Brain pericyte (primary cell): ENCODE measurements at places on chromosomes 2 and 18.

GRCh38 chr18:3615374-3615985 lies 165.5 kb downstream of the TGIF1 start:
- no peak for DNase-seq

DNA sequence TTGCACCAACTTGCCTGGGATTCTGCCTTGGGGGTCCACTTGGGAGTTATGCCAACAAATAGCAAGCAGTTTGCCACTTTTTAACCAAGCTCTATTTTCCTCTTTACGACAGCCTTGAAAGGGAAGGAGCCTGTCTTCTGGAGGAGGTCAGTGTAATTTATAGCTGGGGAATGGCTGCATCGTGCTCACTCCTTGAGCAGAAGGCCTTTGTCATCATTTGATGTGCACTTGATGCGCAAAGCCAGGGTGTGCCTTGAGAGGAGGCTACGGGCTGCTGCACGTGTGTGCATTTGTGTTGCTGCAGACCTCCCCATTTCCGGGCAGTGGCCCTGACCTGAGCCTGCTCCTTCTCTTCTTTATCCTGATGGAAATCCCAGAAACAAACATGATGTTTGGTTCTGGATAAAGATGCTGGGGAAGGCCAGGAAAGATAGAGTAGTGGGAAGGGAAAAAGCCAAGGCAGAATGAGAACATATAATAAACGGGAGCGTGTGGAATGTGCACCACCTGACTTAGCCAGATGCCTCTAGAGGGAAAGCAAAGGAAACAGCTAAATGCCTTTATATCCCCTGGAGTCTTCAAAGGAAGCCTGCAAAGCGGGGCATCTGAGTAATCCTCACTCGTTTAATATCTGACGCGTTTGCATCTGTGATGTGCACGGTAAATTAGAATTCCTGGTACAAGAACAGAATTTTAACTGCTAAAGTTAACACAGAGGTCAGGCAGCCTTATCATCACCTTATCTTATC lies 68.3 kb upstream of the ZNF521 start:
- DNase-seq, result no peak

DNA sequence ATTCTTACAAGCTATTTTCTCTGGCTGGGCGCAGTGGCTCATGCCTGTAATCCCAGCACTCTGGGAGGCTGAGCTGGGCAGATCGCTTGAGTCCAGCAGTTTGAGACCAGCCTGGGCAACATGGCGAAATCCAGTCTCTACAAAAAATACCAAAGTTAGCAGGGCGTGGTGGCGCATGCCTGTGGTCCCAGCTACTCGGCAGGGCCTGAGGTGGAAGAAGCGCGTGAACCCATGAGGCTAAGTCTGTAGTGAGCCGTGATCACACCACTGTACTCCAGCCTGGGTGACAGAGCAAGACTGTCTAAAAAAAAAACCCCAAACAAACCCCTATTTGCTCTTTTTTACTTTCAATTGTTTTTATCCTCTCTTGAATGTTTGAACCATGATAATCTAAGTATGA lies 37.0 kb downstream of the PPP4R1 start:
- DNase-seq, result no peak

GRCh38 chr2:182870227-182870626 lies 3.8 kb upstream of the FRZB start:
- no peak for DNase-seq

- no peak for DNase-seq
Observed at GRCh38 chr2:180730976-180731375, 249.4 kb upstream of the UBE2E3 start.

- DNase-seq, result no peak
Observed at GRCh38 chr2:1687254-1687653, 57.1 kb downstream of the PXDN start.

- no peak for DNase-seq
Observed at GRCh38 chr2:102520801-102521200, 47.8 kb downstream of the SLC9A4 start.

- no peak for DNase-seq
Observed at GRCh38 chr2:111094691-111095090, 26.0 kb upstream of the BCL2L11 start.

GRCh38 chr2:205660521-205661124 lies 21.7 kb upstream of the NRP2 start:
- no peak for DNase-seq

GRCh38 chr2:174436351-174436750 lies 40.8 kb downstream of the SCRN3 start:
- DNase-seq, result no peak
